Heart left ventricle (tissue), 16 donors: ENCODE measurements at places on chromosomes 16 and 17. TPM values are rescaled to one million over a fixed set of nuclear protein-coding genes. Genes with fewer than 3 reads are reported as not detected.

Gene CLEC3A
- total RNA-seq, result not detected

Gene MYH4
- not detected for total RNA-seq

Gene IRF8
- total RNA-seq, result 4.1 TPM

Gene GNGT2
- total RNA-seq, result 1.5 TPM

Gene PLD6
- total RNA-seq, result 5.1 TPM

Gene FNDC8
- total RNA-seq, result not detected

Gene MPV17L
- 7.4 TPM for total RNA-seq

Gene NHERF1
- 11.6 TPM for total RNA-seq

Gene CACNG1
- total RNA-seq, result not detected

Gene KRTAP9-2
- not detected for total RNA-seq

Gene INCA1
- total RNA-seq, result 2.6 TPM

Gene HOXB8
- total RNA-seq, result not detected

Gene ENPP7
- not detected for total RNA-seq

Gene CSH1
- not detected for total RNA-seq

Gene TAX1BP3
- 210 TPM for total RNA-seq

Gene ICAM2
- total RNA-seq, result 63.7 TPM

Gene GNG13
- total RNA-seq, result not detected

Gene GDPD3
- 2.2 TPM for total RNA-seq

Gene ASPHD1
- total RNA-seq, result not detected

Gene HSD17B1
- 0.32 TPM for total RNA-seq

Gene GPR179
- total RNA-seq, result 0.07 TPM

Gene KRT28
- total RNA-seq, result not detected

Gene METTL22
- 25.0 TPM for total RNA-seq

Gene SYCE1L
- total RNA-seq, result not detected

Gene CHP2
- total RNA-seq, result not detected

Gene CNGB1
- total RNA-seq, result not detected

Gene IGSF6
- total RNA-seq, result 45.0 TPM

Gene PDILT
- not detected for total RNA-seq

Gene SPATA22
- 0.72 TPM for total RNA-seq

Gene NECAB2
- total RNA-seq, result 0.37 TPM

Gene SCO1
- 42.9 TPM for total RNA-seq

Gene C1QL1
- 1.00 TPM for total RNA-seq

Gene SLC16A6
- not detected for total RNA-seq

Gene RND2
- 1.6 TPM for total RNA-seq

Gene KRTAP9-4
- not detected for total RNA-seq
